Left ventricle myocardium inferior (tissue), 1 donor: ENCODE measurements at places on chromosomes 7 and 10. TPM values are rescaled to one million over a fixed set of nuclear protein-coding genes. Genes with fewer than 3 reads are reported as not detected.

Gene PTPN12
- total RNA-seq: 52.2 TPM

Gene FKBP6
- not detected for total RNA-seq

Gene FBXO24
- 0.25 TPM for total RNA-seq

Gene MYPN
- 124 TPM for total RNA-seq

Gene UFSP1
- 2.4 TPM for total RNA-seq

GRCh38 chr7:112370436-112370835 lies 79.8 kb upstream of the IFRD1 start:
- DNase-seq: no peak

GRCh38 chr7:101736084-101736483 lies 81.3 kb upstream of the CUX1 start:
- no peak for DNase-seq

DNA sequence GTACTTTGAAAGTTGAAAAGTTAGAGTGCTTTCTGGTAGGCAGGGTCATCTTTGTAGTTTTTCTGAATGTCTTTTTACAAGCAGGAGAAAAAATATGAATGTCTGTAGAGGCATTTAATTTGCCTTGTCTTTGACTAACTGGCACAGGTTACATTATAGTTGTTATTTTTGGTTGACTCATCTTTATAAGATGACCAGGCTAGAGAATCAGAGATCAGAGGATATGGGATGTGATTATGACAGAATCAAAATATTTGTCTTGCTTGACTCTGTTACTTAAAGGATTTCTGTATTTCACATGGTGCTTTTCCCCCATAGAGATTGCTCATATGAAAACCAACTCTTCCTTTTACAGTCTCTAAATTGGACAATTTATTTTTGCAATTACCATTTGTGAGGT lies 2.4 kb downstream of the ZMYND11 start:
- no peak for DNase-seq

DNA sequence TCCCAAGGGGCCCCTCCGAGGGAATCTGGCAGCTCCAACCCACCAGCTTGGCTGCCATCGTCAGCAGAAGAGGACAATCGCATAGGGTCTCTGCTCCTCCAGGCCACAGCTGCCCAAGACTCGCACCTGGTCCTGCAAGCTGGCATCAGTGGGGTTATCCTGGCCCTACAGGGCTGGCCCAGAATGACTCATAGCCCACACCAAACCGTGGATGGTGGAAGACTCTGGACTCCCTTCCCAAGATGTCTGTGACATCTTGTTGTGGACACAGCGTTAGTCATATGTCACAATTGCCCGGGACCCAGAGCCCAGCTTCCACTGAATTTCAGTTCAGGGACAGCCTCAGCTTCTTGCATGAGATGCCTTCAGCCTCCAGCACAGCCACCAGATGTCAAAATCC lies 91.5 kb upstream of the CUX1 start:
- DNase-seq: no peak

GRCh38 chr10:15387021-15387420 lies 15.9 kb upstream of the FAM171A1 start:
- DNase-seq: no peak

DNA sequence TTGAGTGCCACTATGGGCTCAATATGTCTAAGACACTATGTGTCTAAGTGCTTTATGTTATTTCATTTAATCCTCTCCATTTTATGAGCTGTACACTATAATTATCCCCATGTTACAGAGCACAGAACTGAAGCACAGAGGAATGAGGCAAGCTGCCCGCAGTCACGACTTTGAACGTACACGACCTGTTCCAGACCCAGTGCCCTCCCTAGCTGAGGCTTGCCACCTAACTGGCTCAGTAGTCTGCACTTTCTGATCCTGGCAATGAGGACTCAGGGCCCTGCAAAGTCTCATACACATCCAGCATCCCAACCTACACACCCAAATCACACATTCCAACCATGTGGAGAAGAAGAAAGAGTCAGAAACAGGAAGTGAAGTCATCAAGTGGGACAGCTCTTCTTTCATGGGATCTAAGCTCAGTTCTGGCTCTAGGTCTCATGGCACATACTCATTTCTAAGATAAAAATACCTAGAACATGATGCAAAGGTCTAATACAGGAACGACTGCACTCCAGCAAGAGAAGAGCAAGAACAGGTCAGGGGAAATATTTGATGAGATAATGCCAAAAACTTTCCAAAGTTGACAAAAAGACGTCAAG lies 42.4 kb upstream of the DDC start:
- DNase-seq: no peak

GRCh38 chr10:114151486-114151885 lies 22.5 kb downstream of the CCDC186 start:
- no peak for DNase-seq

- DNase-seq: no peak
These were observed 61.9 kb downstream of the TMEM26 start for GRCh38 chr10:61391281-61391680.

DNA sequence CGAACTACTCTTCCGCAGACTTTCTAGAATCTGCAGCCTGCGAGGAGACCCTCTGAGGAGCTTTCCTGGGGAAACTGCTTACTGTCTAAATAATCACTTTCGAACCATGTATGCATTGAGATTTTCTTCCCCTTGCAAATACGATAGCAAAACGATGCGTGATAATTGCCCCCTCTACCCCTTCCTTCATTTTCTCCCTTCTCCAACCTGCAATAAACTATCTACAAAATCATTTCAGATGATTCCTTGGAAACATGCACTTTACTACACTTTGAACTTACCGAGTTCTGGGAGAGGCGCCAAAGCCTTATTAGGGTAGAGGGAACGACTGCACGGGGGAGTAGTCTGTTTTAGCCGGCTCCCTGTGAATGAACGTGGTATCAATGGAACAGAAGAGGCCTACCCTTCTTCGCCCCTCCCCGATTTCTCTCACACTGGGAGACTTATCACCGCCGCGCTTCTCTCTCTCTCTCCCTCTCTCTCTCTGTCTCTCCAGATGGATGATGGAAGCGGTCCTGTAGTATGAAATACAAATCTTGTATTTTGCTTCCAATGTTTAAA lies at the start of gene FGFBP3:
FGFBP3 (minus strand) TSS at position 370 of the 561 bp plus-strand sequence. CDS start 517 bp downstream, outside the sequence.
- DNase-seq: no peak

DNA sequence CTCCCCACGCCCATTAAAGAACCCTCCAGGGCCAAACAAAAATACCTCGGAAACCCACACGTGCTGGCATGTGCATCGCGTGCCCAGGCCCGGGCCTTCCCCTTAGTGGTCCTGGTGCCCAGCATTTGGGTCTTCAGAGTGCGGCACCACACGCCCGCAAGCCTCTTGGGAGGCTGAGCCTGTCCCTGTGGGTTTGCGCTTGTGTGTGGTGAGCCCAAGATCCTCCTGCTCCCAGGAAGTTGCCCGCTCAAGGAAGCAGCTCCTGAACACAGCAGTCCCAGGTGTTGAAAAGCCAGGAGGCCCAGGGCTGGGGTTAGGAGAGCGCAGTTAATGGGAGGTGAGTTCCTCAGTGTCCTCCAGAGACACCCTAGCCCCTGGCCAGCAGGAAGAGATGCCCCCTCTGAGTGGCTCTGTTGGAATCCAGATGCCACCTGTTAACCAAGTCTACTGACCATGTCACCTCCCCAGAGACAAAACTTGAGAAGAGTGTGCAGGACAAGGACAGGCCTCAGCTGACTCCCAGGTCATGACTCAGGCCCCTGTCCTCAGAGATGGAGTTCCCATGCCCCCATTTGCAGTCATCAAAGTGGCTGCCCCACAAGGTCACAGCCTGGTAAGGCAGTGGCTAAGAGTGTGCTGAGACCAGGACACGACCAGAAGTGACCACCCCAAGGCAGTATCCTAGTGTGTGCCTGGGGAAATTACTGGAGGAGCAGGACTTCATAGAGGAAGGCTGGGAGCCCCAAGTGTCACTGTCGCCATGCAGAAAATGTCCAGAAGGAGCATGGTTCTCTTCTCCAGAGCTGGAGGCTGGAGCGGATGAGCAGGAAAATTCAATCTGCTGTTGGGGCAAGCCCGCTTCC lies 5.2 kb downstream of the FZD9 start:
- DNase-seq: no peak

- no peak for DNase-seq
These were observed 41.3 kb downstream of the GRK5 start for GRCh38 chr10:119248681-119249080.

DNA sequence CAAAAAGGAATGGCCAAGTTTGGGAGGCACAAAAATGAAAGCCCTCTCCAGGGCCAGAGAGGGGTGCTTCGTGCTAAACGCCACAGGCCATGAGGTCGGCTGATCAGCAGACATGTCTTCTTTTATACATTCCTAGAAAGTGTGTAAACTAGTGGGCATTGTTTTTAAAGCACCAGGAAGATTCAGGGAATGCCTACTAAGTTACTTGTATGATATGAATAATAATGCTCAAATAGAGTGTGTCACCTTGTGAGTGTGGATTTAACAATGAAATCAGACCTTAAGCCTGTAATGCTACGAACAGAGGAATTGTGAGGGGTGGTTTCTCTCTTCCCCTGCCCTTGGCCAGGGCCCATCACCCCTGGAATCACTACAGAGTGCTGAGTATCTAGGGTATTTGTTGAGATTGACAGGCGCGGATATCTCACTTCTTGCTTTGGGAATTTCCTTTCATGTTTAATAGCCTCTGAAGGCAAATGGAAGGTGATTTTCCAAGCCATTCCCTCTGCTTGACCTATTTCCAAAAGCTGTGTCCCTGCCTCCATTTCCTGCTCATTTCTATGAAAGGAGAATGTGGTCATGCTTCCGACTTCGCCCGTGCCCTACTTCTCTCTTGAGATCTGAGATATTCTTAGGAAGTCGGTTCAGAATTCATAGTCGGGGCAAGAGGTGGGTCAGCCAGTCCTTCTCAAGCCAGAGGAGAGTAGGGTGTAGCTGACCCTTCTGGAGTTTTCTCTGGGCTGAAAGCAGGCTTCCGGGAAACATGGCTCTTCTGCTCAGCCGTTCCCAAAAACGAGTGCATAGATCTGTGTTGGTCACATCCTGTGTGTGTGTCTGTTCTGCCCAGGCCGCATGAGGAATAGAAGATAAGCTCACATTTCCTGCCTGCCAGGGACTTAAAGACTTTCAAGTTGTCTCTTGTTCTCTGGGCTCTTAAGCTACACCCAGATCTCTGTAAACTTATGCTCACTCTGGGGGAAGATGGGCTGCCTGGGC lies 167.8 kb upstream of the ITGB1 start:
- DNase-seq: no peak

DNA sequence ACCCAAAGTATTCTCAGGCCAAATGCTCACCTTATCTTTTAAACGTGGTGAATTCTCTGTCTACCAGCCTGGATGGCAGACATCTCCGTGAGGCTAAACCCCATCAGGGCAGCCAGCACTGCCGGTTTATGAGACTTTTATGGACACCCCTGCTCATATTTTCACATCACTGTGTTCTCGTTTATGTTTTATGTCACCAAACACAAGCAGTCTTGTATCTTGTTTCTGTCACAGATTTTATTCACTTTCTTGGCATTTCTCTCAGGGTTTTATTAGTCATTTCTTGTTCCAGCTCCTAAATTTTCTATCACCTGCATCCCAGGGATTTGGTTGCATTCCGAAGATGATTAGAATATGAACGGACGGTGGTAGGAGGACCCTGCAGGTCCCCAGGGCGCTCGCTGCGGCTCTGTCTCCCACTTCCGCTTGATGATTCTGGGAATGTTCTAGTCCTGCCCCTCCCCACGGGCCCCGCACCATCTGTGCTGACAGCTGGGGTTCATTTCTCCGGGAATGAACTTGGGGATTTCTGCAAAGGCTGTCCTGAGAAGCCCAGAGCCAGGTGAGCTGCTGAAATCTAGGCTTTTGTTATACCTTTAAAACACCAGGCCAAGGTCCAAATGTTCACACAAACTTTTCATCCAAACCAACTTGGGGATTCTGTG lies 217.6 kb downstream of the GFRA1 start:
- peak; percentile 32 for DNase-seq

- no peak for DNase-seq
These were observed 6.3 kb upstream of the XPNPEP1 start for GRCh38 chr10:109929501-109930219.

DNA sequence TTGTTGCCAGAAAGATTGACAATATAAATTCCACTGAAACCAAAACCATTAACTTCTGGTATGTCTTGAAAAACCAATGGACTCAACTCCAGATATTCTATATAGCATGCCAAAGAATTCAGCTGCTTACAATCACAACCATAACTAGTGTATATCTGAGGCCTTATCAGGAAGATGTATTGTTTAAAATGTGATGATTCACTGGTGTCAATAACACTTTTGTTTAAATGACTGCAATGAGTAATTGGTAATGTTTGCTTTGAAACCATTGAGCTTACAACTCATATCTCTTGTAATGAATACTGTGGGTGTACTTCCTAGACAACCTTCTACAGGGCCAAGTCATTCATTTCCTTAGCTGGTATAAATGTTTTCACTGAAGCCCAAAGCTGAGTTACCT lies 727.9 kb upstream of the KCND2 start:
- DNase-seq: no peak

DNA sequence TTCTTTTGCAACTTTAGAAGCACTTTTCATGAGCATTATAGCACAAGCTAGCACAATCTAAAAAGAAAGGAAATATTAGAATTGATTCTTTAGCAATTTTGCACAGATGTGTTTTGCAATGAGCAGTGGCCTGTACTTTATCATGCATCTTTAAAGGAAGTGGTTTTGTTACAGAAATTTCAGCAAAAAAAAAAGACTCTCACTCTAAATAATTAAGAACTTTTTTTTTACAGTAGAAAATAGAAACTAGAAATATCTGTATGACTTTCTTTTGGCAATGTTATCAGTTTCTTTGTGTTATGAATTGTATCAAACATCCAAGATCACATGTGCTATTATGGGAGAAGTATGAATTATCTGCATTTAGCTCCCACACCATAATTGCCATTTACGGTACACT lies 195.7 kb upstream of the KLF6 start:
- DNase-seq: no peak

DNA sequence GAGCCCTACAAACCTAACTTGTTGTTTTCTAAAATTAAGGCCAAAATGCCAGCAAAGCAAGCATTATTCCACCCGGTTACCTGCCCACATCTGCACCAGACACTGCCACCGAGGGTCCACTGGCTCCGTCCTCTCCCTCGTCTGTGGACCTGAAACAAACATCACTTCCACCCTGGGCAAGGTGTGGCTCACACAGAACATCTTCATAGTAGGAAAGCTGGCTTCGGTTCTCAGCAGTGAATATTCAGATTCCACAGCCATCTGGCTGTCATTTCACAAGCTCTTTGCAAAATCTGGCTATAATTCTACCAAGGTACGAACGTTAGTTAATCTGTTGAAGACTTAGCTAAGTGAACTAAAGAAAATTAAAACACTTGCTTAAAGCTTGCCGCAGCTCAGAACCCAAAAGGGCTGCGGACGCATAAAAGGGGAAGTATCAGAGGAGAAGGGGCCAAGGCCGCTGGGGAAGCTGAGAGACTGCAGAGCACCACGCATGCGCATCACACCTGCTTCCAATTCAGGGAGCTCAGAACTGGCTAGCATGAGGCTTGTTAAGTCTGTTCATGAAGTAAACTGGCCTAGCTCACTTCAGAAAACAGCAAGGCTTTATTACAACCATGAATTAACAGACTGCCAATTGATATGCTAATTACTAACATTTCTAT lies 46.1 kb downstream of the PTPRN2 start:
- no peak for DNase-seq
